ENCODE measurements at places on chromosomes 7 and 10.
A peak's percentile ranks its signal among the peaks of the same experiment; 100 is the strongest.

DNA sequence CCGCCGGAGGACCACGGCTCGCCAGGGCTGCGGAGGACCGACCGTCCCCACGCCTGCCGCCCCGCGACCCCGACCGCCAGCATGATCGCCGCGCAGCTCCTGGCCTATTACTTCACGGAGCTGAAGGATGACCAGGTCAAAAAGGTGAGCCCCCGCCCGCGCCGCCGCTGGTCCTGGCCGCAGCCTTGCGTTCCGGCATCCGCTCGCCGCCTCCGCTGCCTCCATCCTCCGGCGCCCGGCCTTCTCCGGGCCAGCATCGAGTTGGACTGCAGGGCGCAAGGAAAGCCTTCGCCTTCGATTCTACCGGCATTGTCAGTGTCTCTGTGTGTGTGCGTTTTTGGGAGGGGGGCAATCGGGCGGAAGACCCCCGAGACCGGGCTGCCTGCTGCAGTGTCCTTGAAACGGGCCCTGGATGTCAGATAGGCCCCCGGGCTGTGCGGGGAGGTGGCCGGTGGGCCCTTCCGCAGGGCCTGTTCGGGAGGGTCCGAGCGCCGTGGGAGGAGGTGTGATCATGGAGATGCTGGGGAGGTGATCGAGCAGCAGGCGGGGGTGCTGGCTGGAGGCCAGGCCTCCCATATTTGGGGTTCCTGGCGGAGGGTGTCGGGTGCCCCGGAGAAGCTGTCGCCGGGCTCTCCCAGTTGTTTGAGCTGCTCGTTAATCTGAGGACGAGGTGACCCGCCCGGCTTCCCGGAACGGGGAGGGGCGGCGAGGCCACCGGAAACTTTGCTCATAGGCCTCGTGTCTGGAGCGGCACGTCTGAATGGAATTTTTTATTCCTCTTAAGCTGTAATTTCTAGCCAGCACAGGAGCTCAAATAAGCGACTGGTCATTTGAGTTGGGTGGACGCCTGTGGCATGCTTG lies 40.8 kb downstream of the HK1 start:
- peak; percentile 81 for DNase-seq

GRCh38 chr7:145082366-145083161 lies 246.7 kb upstream of the TPK1 start:
- DNase-seq = no peak

DNA sequence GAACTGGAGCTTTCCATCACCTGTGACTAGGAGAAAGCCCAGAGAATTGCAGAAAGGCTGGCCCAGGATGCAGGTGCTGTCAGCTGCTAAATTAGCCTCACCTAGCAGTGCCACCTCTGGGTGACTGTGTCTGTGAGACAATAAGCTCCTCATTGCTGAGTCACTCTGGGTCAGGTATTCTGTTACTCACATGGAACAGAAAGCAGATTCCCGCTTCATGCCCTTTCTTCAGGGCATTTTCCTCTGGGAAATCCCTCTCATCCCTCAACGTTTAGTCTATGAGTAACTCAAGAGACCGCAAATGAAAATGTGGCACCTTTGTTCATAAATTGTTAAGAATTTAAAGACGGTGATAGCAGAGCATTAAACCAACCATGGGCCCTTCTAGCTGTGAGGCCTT lies 184.0 kb downstream of the ADAM12 start:
- DNase-seq = no peak

DNA sequence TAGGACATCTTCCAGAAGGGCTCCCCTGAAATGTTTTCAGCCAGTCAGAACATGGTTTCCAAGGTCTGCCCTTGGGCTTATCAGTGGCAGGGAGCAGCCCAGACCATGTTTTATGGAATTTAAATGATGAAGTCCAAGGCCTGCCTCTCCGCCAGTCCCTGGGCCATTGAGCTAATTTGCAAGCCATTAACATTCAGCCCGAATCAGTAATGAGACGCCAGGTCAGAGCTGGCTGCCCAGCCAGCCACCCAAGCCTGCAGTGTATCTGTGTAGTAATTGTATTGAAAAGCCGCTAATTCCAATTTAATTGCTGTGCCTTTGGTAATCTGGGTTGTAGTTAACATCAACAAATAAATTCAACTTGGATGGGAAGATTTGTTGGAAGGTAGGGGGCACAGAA lies 131.4 kb downstream of the PAXIP1 start:
- no peak for DNase-seq

DNA sequence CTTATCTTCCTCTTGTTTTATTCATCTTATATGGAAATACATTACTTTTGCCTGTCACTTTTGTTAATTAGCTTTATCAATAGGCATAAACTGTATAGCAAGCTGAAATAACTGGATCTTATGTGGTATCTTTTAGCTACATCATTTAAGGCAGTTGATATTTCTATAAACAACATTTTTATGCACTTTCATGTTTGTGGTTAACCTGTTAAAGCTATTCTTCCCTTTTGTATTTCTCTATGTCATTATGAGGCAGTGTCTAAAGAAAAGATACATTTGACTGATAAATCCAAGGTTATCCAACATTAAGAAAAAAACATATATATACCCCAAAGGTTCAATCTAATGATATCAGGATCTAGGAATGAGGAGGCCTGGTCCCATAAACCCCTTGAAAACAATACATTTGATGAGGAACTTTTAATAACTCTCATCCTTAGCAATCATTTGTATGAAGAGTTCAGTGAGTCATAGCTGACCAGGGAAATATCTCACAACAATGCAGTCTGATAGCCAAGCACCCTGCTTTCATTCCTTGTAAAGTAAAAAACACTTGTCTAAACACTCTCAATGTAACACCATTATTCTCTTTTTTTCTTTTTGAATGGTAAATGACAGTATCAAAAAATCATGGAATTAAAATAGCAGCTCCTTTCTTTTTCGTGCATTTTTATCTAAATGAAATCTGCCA lies 300.9 kb downstream of the NEBL start:
- no peak for DNase-seq

DNA sequence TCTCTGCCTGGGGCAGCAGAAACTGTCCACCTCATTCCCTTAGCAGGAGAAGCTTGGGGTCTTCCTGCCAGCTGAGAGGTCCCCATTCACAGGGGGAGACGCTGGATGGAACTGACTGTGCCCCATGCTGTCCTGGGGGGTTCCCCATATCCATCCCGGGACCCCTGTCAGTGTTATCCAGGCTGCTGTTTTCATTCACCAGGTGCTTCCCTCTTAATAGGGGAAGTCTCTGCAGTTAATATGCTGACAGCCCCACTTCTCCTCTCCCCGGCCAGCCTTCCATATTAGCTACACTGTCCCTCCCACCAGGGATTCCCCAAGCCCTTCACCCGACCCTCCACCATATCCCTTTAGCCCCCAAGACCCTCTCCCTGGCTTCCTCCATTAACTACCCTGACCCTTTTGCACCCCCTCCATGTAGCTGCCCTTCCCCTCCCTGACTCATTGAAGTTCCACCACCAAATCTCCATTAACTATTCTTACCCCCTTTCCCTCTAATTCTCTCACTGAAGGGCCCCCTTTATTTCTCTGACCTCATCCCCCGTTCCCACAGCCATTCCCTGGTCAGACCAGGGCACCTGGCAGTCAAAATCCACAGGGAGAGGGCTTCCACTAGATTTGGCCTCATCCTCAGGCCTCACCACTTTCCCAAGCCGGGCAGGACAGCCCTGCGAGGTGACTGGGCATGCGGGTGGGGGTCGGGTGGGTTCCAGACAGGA lies 92.0 kb upstream of the PAX2 start:
- DNase-seq = no peak

All from activated naive CD4-positive, alpha-beta T cell treated with Interleukin-2 at 50 U/mL for 16 hours (primary cell).